Hematopoietic multipotent progenitor cell treated with erythropoietin and hydrocortisone succinate and interleukin-3 and kit ligand, for 17 days (in vitro differentiated cells): ENCODE measurements at places on chromosomes 6 and 20.

DNA sequence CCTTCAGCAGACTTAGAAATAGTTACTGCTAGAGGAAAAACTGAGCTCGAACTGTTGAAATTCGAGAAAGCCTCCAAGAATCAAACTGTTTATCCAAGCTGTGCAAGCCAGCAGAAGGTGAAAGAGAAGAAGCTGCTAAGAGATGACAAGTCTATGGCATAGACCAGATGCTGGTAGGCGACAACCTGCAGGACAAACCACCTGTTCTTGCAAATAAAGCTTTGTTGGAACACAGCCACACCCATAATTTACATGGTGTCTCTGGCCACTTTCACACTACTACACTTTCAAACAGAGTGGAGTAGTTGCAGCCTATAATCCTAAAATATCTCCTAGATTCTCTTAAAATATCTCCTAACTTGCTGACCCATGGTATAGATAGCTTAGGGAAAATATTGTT lies 33.3 kb downstream of the TNFRSF21 start:
- no peak for DNase-seq

DNA sequence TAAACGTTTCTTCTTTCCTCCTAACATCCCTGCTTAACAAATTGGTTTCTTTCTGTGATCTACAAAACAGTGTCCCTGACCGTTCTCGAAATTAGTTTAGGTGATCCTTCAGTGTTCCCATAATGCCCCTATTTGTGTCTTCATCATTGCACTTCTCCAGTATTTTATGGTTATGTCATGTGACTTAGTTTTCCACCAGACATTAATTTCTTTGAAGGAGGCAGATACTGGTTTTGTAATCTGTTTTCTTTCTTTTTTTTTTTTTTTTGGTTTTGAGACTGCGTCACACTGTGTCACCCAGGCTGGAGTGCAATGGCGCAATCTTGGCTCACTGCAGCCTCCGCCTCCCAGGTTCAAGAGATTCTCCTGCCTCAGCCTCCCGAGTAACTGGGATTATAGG lies 49.2 kb downstream of the FAM217A start:
- no peak for DNase-seq

GRCh38 chr6:134177753-134178160 lies 125.3 kb upstream of the SLC2A12 start:
- DNase-seq, result no peak

GRCh38 chr6:133341607-133342158 lies 100.5 kb downstream of the EYA4 start:
- DNase-seq, result no peak

GRCh38 chr6:21265730-21266044 lies 327.9 kb upstream of the SOX4 start:
- DNase-seq, result no peak

GRCh38 chr6:3151691-3152090 lies 5.7 kb downstream of the TUBB2A start:
- no peak for DNase-seq
